CD8-positive, alpha-beta memory T cell (primary cell): ENCODE measurements at places on chromosomes 11 and 22. TPM values are rescaled to one million over a fixed set of nuclear protein-coding genes. Genes with fewer than 3 reads are reported as not detected.
A peak's percentile ranks its signal among the peaks of the same experiment; 100 is the strongest.

The MS4A7 gene
- 0.51 TPM for total RNA-seq

The MN1 gene
- total RNA-seq = 0.13 TPM

The LRP4 gene
- 0.27 TPM for total RNA-seq

The C22orf42 gene
- not detected for total RNA-seq

The EXPH5 gene
- total RNA-seq = 0.85 TPM

The LGR4 gene
- 0.04 TPM for total RNA-seq

The HBG2 gene
- not detected for total RNA-seq

DNA sequence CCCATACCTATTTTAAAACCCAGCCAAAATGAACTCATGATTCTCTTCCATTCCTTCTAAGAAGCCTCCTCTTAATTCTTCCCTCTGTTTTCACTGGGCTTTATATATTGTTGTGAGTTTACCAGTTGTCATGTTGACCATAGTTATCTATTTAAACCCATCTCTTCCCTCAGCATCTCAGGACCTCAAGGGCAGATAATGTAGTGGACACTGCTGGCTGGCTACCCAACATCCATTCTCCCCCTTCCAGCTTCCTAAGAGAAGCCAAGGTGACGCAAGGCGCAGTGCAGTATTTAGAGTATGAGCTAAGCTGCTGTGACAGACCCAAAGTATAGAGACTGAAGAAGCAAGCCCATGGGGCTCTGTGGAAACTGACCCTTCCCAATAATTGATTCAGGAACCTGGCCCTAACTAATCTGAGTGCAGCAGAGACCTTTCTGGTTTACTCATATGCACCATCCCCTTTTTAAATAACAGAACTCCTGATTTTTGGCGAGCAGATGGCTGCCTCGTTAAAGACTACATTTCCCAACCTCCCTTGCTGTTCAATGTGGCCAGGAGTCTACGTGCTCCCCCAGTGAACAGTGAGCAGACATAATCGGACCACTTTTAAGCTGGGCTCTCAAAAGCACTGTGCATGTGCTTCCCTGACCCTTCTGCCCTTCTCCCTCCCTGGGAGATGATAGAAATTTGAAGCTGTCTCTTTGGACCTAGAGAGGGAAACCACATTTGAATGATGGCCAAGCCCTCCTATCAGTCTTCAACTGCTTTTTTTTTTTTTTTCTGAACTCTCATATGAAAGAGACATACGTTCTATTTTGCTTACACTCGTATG, 28.1 kb upstream of the CREB3L1 start:
- no peaks in the 10 kb centered on the region for H3K4me1 ChIP-seq
- H3K27ac ChIP-seq = peak overlapping the region; percentile 52
- H3K4me3 ChIP-seq = no peak overlapping the region
- DNase-seq = no peak

DNA sequence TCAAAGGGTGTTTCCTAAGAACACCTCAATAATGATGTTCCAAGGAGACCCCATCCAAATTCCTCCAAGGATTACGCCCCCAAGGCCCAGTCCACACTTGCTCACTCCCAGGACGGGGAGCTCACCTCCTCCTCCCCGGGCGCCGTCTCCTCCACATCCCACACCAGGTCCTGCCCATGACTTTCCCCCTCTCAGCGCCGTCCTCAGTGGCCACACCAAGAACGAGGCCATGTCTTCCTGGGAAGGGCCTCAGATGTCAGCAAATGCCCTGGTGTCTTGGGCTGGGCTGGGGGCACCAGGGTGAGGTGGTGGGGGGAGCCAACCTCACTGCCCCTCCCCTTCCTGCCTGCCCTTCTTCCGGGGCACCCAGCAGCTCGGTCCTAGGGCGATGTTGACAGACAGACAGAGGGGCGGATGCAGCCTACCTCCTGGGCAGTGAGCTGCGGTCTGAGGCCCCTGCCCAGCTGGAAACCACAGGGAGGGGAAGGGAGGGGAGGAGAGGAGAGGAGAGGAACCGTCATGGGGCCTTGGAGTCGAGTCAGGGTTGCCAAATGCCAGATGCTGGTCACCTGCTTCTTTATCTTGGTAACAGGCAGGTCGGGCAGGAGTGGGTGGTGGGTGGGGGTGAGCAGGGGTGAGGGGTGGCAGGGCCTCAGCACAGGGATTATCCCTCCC, at the start of the genes C11orf21 and TSPAN32:
TSS of gene C11orf21 (minus strand) at position 288 of the 675 bp plus-strand sequence. CDS start at position 178, 110 bp downstream.
TSS of gene TSPAN32 (plus strand) at position 383 of the 675 bp plus-strand sequence. CDS start at position 520, 137 bp downstream.
- peak within 1 kb of the TSS; percentile 88 for H3K4me3 ChIP-seq
- H3K27ac ChIP-seq = peak within 1 kb of the TSS; percentile 79
- peaks cover 6% of the 10 kb centered on the region for H3K36me3 ChIP-seq
- H3K27me3 ChIP-seq = no peaks in the 10 kb centered on the region
- peak; percentile 67 for DNase-seq
- H3K4me1 ChIP-seq = peaks cover 72% of the 10 kb centered on the region

DNA sequence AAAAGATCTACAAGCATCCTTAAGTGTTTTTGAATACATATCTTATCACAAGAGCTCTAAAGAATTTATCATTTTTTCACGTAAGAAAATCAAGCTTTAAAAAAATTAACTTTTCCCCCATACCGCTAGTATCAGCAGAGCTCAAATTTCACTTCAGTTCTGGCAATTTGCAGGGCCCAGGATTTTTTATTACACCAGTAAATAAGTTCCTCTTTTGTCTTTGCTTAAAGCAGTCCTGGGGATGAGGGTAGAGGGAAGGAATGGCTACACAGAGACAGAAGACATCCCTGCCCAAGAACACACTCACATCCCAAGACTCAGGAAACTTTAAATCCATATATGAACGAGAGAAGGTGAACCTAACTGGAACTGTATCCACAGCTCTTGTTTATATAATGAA, 22.6 kb upstream of the SORL1 start:
- H3K4me1 ChIP-seq = peaks cover 13% of the 10 kb centered on the region
- H3K36me3 ChIP-seq = no peaks in the 10 kb centered on the region
- no peak overlapping the region for H3K27ac ChIP-seq
- H3K27me3 ChIP-seq = no peaks in the 10 kb centered on the region
- no peak for DNase-seq

DNA sequence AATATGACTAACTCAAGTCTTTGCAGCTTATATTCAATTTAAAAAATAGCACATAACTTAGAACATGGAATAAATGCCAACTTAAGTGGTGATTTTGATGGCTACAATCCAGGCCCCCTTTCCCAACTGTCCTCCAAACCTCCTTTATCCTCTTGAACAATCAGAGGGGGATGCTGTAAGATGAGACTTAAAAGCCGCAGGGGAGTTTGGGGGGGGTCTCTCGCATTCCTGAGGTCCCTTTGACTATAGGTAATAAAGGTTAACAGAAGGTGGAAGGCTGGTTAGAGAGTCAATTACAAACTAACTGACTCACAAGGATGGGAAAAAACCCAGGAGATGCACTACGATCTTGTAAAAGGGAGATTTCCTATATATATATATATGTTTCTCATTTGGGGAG, 101.8 kb downstream of the KIRREL3 start:
- H3K27ac ChIP-seq = no peak overlapping the region
- H3K27me3 ChIP-seq = no peaks in the 10 kb centered on the region
- H3K36me3 ChIP-seq = no peaks in the 10 kb centered on the region
- no peaks in the 10 kb centered on the region for H3K4me1 ChIP-seq

GRCh38 chr22:50399751-50400331, 56.7 kb downstream of the PPP6R2 start:
- H3K36me3 ChIP-seq = peaks cover 13% of the 10 kb centered on the region
- no peak overlapping the region for H3K27ac ChIP-seq
- H3K4me1 ChIP-seq = peaks cover 5% of the 10 kb centered on the region
- H3K4me3 ChIP-seq = no peak overlapping the region
- no peaks in the 10 kb centered on the region for H3K27me3 ChIP-seq

DNA sequence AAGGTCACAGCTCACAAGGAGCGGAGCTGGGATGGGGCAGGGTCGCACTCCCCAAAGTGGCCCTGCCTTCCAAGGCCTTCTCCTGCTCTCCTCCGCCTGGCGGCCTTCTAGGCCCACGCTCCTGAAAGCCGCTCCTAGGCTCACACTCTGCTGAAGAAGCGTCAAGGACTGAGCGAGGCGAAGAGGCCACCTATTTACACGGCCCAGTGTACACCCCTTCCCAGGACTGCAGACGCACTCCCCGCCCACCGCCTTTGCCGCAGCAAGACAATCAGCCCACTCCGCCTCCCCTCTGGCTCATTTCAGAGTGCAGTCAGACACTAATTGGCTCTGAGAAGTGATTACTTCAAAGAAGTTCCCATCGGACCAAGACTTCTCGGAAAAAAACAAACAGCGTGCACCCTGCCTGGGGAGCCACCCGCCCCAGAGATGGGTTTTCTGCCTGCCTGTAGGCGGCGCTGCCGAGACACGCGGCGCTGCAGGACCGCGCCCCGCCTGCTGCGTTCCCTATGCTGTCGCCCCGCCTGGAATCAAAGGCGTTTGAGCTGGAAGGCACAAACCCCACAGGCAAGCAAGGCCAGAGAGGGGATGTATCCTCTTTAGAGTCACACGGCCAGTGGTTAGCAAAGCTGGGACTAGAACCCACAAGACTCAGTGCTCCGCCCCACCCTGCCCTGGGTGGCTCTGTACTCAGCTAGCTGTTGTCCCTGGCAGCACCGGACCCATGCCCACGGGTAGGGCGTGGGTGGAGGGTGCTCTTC, 414.8 kb downstream of the BUD13 start:
- H3K4me3 ChIP-seq = no peak overlapping the region
- no peaks in the 10 kb centered on the region for H3K27me3 ChIP-seq
- no peaks in the 10 kb centered on the region for H3K4me1 ChIP-seq
- H3K36me3 ChIP-seq = no peaks in the 10 kb centered on the region
- H3K27ac ChIP-seq = no peak overlapping the region

DNA sequence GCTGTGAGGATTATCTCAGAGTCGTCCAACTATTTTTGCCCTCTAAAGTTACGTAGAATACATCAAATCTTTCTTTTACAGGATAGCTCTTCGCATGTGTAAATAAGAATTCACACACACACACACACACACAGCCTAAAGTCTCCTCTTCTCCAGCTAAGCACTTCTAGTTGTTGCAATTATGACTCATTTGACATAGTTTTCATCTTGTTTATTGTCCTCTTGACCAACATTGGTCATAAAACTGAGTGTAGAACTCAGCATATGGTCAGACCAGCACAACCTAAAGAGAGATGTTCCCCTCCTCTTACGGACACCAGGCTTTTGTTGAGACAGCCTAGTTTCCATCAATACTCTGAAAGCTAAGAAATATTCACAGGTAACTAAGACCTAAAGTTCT, 234.2 kb downstream of the BLID start:
- H3K27ac ChIP-seq = no peak overlapping the region
- no peaks in the 10 kb centered on the region for H3K36me3 ChIP-seq
- no peak for DNase-seq
- H3K27me3 ChIP-seq = no peaks in the 10 kb centered on the region

DNA sequence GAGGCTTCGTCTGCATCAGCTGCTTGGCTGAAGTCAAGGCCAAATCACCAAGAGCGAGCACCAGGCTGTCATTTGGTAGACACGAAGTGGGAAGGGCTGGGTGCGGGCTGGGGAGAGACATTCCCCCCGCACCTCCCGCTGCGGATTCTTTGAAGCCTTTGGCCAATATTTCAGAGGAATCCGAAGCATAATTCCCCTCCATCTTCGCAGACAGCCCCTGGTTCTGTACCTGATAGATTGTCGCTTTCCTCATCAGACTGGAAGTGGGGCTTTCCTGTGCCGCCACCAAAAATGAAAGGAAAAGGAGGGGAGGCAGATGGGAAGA, 15.3 kb downstream of the BLID start:
- peaks cover 7% of the 10 kb centered on the region for H3K27me3 ChIP-seq
- H3K27ac ChIP-seq = no peak overlapping the region
- no peak overlapping the region for H3K4me3 ChIP-seq
- H3K36me3 ChIP-seq = no peaks in the 10 kb centered on the region
- H3K4me1 ChIP-seq = no peaks in the 10 kb centered on the region
